ENCODE measurements at places on chromosomes 2 and 18. TPM values are rescaled to one million over a fixed set of nuclear protein-coding genes. Genes with fewer than 3 reads are reported as not detected.

The REG1A gene
- not detected for total RNA-seq

The POLE4 gene
- total RNA-seq, result 15.4 TPM

The MLPH gene
- total RNA-seq, result 27.3 TPM

The ING5 gene
- total RNA-seq, result 12.6 TPM

The TIGD1 gene
- total RNA-seq, result 2.9 TPM

The LRATD1 gene
- 11.4 TPM for total RNA-seq

The DRC1 gene
- total RNA-seq, result 0.13 TPM

The POMC gene
- 7.7 TPM for total RNA-seq

The APOB gene
- total RNA-seq, result not detected

The SLC5A7 gene
- total RNA-seq, result not detected

The ITGA6 gene
- total RNA-seq, result 94.7 TPM

The RAB6C gene
- 0.34 TPM for total RNA-seq

The RGPD4 gene
- total RNA-seq, result not detected

DNA sequence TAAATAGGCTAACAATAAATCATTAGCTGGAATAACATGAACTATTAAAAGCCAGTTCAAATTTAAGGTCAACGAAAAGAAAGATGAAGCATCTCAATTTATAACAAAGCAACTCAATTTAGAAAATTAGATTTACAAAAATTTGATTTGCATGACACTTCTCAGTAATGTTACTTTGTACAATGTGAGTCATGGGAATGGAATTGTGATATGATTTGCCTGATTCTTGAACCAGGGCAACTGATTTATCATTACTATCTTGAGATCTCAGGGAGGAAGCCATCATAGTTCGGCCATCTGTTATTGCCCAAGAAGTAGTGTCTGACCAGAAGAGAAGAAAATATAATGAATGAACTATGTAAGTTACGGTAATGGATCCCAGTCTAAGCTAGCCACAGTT lies 193.1 kb downstream of the RIT2 start:
- DNase-seq, result no peak

DNA sequence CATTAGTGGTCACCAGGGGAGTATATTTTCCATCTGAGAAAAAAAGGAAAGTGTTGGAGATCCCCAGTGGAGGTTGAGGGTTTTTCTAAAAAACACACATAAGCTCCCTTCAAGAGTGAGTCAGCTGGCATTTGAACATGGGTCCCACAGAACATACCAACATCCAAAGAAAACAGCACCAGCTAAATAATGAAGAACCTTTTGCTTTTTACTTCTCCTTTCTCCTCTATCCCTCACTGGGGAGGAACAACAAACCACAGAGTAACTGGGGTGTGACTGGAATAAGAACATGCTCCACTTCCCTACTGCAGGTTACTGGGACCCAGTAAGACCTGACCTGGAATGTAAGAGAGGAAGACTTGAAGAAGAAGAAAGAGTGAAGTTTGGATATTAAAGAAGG lies 56.5 kb upstream of the RAPH1 start:
- DNase-seq, result peak; percentile 37

DNA sequence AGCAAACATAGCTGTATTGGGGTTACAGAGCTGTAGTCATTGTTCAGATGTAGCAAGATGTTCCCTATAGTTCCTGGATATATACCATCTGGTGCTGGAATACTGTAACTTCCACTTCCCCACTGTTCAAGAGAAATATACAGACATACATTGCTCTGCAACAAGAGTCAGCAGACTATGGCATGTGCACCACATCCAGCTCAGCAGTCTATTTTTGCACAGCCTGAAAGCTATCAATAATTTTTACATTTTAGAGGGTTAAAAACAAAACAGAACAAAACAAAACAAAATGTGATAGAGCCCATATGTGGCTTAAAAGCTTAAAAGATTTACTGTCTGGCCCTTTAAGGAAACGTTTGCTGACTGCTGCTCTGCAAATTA lies 31.8 kb upstream of the VIT start:
- no peak for DNase-seq

GRCh38 chr2:206798000-206798399 lies 32.6 kb downstream of the FASTKD2 start:
- DNase-seq, result no peak

DNA sequence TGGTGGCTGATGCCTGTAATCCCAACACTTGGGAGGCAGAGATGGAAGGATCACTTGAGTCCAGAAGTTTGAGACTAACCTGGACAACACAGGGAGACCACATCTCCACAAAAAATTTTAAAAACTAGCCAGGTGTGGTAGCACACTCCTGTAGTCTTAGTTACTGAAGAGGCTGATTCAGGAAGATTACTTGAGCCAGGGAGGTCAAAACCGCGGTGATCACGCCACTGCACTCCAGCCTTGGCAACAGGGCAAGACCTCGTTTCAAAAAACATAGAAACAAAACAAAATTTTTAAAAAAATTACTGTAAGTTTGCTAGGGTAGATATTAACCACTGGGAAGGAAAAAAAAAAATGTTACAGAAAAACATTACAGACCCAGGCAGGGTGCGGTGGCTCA lies 5.8 kb downstream of the ATL2 start:
- no peak for DNase-seq

DNA sequence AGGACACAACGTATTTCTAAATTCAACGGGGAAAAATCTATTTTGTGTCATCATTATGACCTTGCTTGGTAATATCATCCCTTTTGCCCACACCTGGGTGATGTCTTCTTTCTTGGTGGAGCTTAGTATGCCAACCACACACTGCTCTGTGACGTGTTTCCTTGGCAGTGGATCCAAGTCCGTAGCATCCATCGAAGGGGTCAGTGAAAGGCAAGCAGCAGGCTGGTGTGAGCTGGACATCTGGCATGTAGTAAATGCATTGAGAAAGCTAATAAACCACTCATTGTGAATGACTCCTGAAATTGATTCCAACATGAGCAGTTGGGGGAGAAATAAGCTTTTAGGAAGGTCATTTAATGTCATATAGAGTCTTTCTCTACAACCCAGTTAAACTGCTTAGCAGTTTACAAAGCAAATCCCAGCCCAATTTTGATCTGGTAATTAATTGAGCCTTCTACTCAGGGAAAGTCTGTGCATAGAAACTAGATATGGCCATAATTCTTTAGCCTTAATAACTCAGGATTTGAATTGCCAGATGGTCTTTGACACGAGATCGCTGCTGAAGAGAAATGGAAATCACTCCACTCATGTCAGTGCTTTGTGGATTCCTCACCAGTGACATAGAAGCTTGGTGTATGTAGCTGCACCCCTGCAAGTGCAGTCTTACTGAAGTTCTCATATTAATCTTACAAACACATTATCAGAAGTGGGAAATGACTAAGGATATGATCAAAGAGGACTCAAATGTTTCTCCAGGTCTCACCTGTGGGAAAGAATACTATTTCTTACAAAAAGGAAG lies 494.8 kb downstream of the CMPK2 start:
- no peak for DNase-seq

DNA sequence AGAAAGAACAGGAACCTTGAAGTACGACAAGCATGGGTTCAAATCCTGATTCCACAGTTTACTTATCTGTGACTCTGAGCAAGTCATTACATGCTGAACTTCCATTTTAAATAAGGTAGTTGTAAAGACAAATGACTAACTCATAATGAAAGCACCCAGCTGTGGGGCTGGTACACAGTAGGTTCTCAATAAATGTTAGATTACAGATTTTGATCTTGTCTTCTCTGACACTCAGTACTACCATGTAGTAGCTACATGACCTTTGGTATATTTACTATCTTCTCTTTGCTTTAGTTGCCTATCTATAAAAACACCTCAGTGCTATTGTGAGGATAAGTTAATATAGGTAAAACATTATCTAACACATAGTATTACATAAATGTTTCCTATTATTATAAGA lies 3.2 kb downstream of the TRAK2 start:
- DNase-seq, result no peak

GRCh38 chr2:157271590-157272203 lies 14.2 kb downstream of the GALNT5 start:
- no peak for DNase-seq

DNA sequence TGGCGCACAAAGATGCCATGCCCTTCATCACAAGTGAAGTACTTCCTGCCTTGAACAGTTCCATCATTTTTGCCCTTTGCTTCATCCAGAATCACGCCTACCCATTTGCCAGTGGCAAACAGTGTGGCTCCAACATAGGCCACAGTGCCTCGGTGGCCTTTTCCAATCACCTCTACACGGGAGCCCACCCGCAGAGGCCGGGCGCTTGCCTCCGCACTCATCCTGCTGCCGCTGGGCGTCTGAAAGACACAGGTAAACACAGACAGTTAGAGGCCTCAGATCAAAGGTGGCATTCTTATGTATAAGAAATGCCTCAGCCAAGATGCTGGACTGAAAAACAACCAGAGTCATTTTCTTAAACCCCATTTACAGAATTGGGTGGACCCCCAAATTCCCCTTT lies 2.1 kb downstream of the DCTN1 start:
- DNase-seq, result no peak

- DNase-seq, result no peak
Measured at GRCh38 chr18:76467371-76468190, 27.5 kb downstream of the ZNF516 start.

- DNase-seq, result no peak
Measured at GRCh38 chr2:231039821-231040364, 2.6 kb downstream of the C2orf72 start.

- no peak for DNase-seq
Measured at GRCh38 chr2:28411166-28411755, 18.6 kb downstream of the FOSL2 start.

DNA sequence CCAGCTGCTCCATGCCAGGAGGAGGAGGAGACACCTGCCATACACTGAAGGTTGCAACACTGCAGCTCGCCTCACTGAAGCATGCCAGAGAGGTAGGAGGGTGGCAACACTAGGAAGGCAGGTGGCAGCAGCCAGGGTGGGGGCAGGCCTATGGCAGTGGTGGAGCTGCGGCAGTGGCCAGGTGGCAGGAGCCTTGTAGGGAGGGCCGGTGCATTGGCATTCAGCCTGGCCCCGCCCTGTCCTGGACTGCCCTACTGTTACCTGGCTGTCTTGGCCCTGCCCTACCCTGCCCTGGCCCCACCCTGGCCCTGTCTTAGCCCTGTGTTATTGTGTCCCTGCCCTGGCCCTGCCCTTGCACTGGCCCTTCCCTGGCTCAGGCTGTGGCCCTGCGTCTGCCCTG lies 7.4 kb upstream of the ANKRD62 start:
- no peak for DNase-seq

DNA sequence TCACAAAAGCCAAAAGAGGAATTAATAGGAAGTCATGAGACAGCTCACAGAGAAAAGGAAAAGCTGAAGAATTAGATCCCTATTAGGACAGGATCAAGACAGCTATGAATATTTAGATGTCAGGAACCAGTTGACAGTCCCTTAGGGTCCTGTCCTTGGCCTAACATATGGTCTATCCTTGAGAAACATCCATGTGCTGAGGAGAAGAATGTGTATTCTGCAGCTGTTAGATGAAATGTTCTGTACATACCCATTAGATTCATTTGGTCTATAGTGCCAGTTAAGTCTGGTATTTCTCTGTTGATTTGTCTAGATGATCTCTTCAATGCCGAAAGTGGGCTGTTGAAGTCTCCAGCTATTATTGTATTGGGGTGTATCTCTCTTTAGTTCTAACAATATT lies 37.6 kb upstream of the SLC40A1 start:
- no peak for DNase-seq

- DNase-seq, result no peak
Measured at GRCh38 chr2:160680974-160681373, 187.4 kb upstream of the RBMS1 start.

DNA sequence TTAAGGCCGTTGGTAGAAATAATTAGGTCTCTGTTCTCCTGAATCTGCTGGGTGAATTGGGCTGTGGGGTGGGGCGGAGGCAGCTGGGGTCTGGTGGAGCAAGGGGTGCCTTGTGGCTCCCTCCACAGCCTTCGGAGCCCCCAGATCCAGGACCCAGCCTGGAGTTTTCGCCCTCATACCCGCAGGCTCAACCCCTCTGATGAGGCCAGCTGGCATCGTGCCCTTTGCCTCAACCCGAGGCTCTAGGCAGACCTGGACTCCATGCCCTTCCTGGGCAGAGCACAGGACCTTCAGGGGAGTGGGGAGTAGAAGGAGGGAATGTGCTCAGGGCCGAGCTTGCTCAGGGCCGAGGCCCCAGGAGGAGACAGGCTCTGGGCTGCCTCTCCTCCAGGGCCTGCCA lies 50.3 kb upstream of the SMAD7 start:
- DNase-seq, result no peak

GRCh38 chr2:216535454-216535995 lies 36.9 kb downstream of the RPL37A start:
- DNase-seq, result peak; percentile 77

DNA sequence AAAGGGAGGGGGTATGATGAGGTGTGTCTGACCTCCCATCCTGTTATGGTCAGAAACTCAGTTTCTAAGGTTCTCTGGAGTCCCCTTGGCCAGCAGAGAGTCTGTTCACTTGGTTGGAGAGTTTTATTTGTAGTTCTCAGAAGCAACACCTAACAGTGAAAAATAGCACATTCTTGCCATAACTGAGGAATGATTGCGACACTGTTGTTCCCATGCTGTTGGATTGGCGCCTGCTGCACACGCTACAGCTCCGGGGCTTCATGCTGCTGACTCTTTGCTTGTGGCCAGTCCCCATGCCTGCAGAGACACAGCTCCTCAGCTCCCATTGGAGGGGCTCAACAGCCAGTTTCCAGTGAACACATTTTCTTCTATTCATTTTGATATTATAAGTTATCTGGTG lies 42.1 kb downstream of the TPGS2 start:
- DNase-seq, result peak; percentile 56

- DNase-seq, result no peak
Measured at GRCh38 chr2:124482551-124482950, 457.5 kb downstream of the CNTNAP5 start.
